Activated CD4-positive, alpha-beta memory T cell treated with anti-CD3 and anti-CD28 coated beads, Interleukin-2, amount 10 ng/mL, durations not matched to agents 7 days and 5 days (primary cell): ENCODE measurements at places on chromosomes 3 and 15. TPM values are rescaled to one million over a fixed set of nuclear protein-coding genes. Genes with fewer than 3 reads are reported as not detected.

GRCh38 chr3:180332608-180333007, 269.4 kb upstream of the TTC14 start:
- no peaks in the 10 kb centered on the region for H3K36me3 ChIP-seq
- H3K27me3 ChIP-seq = no peaks in the 10 kb centered on the region
- no peak for DNase-seq
- H3K4me3 ChIP-seq = no peak overlapping the region
- H3K27ac ChIP-seq = no peak overlapping the region

DNA sequence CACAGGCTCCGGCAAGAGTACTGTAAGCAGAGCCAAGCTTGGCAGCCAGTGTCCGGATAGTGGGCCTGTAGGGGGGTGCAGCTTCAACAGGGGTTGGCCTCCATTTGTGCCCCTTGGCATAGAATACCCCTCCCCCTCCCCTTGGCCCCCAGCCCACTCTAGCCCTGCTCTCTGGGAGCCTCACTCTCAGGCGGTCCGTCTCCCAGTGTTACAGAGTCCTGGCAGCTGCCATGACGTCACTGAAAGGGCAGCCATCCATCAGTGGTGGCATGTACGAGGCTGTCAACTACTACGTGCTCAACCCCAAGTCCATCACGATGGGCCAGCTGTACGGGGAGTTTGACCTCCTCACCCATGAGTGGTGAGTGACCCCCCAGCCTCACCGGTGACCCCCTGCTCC, 50.4 kb downstream of the DNAH1 start:
- H3K27me3 ChIP-seq = no peaks in the 10 kb centered on the region
- H3K4me3 ChIP-seq = no peak overlapping the region
- H3K36me3 ChIP-seq = peaks cover 8% of the 10 kb centered on the region
- no peak for DNase-seq
- no peaks in the 10 kb centered on the region for H3K4me1 ChIP-seq

DNA sequence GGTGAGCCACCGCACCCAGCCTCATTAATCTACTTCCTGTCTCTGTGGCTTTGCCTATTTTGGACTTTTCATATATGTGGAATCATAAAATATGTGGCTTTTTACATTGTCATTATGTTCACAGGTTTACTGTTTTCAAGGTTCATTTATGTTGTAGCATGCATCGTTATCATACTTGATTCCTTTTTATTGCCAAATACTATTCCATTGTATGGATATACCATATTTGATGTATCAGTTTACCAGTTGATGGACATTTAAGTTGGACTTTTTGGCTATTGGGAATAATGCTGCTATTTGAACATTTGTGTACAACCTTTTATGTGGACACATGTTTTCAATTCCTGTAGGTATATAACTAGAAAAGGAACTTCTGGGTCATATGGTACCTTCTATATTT, 14.0 kb downstream of the GXYLT2 start:
- H3K4me3 ChIP-seq = no peak overlapping the region
- no peaks in the 10 kb centered on the region for H3K4me1 ChIP-seq
- H3K27ac ChIP-seq = no peak overlapping the region
- H3K27me3 ChIP-seq = peaks cover 16% of the 10 kb centered on the region
- H3K36me3 ChIP-seq = no peaks in the 10 kb centered on the region
- no peak for DNase-seq

DNA sequence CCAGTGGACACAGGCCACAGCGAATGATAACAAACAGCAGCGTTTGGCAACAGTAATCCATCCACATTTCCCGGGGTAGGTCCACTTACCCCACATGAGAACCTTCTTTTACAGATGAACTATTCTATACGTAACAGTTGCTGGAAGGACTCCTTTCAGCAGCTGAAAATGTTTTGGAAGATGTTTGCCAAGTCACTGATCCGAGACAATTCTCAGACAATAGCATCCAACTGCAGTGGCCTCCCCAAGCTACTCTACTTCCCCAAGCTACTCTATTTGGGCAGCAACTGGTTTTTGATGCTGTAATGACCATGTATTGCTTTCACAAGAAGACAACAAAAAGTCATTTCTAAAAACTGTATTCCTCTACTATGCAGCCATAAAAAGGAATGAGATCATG, 87.5 kb downstream of the ADAMTS17 start:
- H3K4me1 ChIP-seq = no peaks in the 10 kb centered on the region
- no peak overlapping the region for H3K4me3 ChIP-seq
- DNase-seq = no peak
- no peaks in the 10 kb centered on the region for H3K36me3 ChIP-seq
- no peaks in the 10 kb centered on the region for H3K27me3 ChIP-seq
- no peak overlapping the region for H3K27ac ChIP-seq

GRCh38 chr3:6047016-6047415, 813.9 kb upstream of the GRM7 start:
- DNase-seq = no peak
- H3K4me1 ChIP-seq = no peaks in the 10 kb centered on the region
- no peaks in the 10 kb centered on the region for H3K27me3 ChIP-seq

DNA sequence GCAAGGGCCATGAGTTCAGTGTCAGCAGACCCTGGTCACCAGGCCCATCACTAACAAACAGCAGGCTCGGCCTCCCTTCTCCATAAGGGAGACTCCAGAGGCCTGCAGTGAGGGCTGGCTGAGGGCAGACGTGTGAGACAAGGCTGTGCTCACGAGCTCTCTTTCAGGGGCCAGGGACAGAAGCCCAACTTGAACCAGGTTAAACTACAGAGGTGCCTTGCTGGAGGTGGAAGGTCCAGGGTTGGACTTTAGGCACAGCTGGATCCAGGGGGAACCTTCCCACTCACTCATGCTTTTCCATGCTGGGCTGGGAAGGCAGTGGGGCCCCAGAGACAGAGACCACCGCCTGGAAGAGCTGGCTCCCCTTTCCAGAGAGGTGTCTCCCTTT, 19.0 kb downstream of the CFAP100 start:
- no peak overlapping the region for H3K27ac ChIP-seq
- no peaks in the 10 kb centered on the region for H3K36me3 ChIP-seq
- no peaks in the 10 kb centered on the region for H3K4me1 ChIP-seq
- peaks cover 15% of the 10 kb centered on the region for H3K27me3 ChIP-seq
- no peak for DNase-seq

DNA sequence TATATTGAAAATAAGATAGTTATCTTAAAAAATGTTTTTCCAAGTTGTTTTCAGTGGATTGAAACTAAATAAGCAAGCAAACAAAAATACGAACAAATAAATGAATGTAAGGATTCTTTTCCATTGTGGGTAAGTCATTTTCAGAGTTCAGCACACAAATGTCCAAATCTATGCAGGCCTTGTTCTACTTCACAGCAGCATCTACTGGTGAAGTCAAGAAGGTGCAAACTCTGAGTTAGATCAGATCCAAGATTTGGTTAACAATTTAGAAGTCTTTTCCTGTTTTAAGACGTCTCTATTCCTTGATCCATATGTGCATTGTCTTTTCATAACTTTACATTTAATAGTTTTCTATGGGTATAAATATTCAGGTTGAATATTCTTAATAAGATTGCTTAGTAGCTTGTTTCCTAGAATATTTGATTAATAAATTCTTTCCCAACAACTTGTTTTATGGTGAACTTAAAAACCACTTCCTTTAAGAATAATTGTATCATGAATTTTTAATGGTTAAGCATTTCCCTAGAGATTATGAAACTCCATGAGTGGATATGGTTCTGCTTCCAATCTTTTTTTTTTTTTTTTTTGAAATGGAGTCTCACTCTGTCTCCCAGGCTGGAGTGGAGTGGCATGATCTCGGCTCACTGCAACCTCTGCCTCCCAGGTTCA, 10.5 kb downstream of the PTX3 start:
- H3K27ac ChIP-seq = no peak overlapping the region
- no peaks in the 10 kb centered on the region for H3K36me3 ChIP-seq
- DNase-seq = no peak
- H3K27me3 ChIP-seq = no peaks in the 10 kb centered on the region
- no peak overlapping the region for H3K4me3 ChIP-seq
- H3K4me1 ChIP-seq = no peaks in the 10 kb centered on the region

GRCh38 chr3:3800080-3800455, 837 bp downstream of the LRRN1 start:
- DNase-seq = no peak
- H3K27me3 ChIP-seq = peaks cover 51% of the 10 kb centered on the region
- no peaks in the 10 kb centered on the region for H3K36me3 ChIP-seq

The ETV5 gene
- total RNA-seq = 2.5 TPM

DNA sequence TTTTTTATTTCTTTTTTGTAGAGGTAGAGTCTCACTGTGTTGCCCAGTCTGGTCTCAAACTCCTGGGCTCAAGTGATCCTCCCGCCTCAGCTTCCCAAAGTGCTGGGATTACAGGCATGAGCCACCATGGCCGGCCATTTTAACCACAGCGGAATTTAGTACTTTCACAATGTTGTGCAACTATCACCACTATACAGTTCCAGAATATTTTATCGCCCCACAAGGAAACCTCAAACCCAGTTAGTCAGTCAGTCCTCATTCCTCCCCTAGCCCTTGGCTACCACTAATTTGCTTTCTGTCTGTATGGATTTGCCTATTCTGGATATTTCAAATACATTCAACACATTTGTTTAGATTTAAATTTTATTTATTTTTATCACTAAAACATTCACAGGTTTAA, 15.5 kb upstream of the HOMER2 start:
- no peaks in the 10 kb centered on the region for H3K36me3 ChIP-seq
- no peak for DNase-seq
- no peak overlapping the region for H3K27ac ChIP-seq
- H3K4me1 ChIP-seq = peaks cover 25% of the 10 kb centered on the region
- no peak overlapping the region for H3K4me3 ChIP-seq
- peaks cover 28% of the 10 kb centered on the region for H3K27me3 ChIP-seq

DNA sequence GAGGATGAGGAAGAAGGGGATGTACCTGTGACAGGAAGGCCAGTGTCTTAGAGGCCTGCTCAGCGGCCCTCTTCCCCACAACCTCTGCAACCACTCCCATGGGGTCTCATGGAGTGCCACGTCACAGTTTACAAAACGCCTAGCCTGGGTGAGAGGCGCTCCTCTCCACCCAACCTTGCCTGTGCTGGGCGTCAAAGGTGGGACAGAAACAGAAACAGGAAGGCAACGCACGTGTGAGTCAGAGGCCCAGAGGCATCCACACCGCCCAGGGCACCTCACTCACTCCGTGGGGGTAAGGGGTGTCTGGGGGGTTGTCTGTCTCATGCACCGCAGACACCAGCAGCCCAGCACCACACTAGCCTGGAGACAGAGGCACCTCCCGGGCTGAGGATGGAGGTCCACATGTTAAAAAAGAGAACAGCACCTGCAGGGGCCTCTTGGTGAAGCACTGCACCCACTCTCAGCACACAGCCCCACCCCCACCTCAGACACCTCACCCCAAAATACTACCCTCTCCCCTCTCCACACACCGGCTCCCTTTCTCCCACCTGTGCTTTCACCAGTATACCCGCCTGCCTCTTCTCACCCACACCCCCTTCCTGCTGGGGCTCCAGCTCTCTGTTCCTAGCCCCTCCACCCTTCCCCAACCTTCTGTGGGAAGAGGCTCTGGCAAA, 4.7 kb upstream of the CALML4 start:
- H3K27me3 ChIP-seq = no peaks in the 10 kb centered on the region
- peak overlapping the region; percentile 86 for H3K27ac ChIP-seq
- H3K36me3 ChIP-seq = no peaks in the 10 kb centered on the region
- peak; percentile 43 for DNase-seq
- peaks cover 37% of the 10 kb centered on the region for H3K4me1 ChIP-seq

- no peak for DNase-seq
- no peak overlapping the region for H3K27ac ChIP-seq
- H3K27me3 ChIP-seq = no peaks in the 10 kb centered on the region
- H3K36me3 ChIP-seq = no peaks in the 10 kb centered on the region
- H3K4me1 ChIP-seq = peaks cover 3% of the 10 kb centered on the region
These were observed 48.3 kb upstream of the TIPARP start for GRCh38 chr3:156626104-156626503.

The GOLGA8G gene
- not detected for total RNA-seq

GRCh38 chr15:90620379-90621067, 90.8 kb downstream of the CRTC3 start:
- H3K36me3 ChIP-seq = peaks cover 42% of the 10 kb centered on the region
- H3K27ac ChIP-seq = peak overlapping the region; percentile 84

GRCh38 chr15:90225047-90225446, 8.7 kb downstream of the CIB1 start:
- H3K27ac ChIP-seq = no peak overlapping the region
- peaks cover 13% of the 10 kb centered on the region for H3K4me1 ChIP-seq
- no peaks in the 10 kb centered on the region for H3K27me3 ChIP-seq
- DNase-seq = no peak

DNA sequence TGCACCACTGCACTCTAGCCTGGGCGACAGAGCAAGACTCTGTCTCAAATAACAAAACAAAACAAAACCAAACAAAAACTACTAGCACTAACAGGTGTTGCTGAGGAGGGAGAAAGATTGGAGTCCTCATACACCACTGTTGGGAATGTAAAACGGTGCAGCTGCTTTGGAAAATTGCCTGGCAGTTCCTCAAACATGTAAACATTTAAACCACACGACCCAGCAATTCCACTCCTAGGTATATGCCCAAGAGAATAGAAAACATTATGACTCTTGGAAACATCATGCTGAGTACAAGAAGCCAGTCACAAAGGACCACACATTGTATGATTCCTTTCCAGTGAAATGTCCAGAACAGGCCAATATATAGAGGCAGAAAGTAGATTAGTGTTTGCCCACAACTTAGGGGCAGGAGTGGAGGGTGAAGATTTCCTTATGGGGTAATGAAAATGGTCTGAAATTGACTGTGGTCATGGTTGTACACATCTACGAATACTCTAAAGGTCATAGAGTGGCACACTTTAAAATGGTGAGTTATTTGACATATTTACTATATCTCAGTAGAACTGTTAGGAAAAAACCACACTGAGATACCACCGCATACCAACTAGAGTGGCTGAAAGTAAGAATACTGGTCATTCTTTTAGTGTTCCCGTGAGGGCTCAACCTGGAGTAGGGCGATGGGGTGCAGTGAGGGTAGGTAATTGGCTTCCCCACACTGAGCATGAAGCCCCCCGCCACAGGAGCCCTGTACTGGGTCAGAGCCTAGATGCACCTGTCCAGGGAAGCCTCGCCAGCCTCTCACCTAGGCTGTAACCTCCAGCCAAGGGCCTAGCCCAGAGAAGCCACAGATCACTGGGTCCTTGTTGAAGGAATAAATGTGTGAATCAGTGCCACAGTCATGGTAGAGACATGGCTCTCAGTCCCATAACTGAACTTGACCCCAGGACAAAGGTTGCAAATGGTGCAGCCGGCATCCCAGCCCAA, 131.1 kb downstream of the NUP210 start:
- no peak overlapping the region for H3K27ac ChIP-seq
- no peak for DNase-seq
- H3K36me3 ChIP-seq = peaks cover 8% of the 10 kb centered on the region
- H3K27me3 ChIP-seq = peaks cover 40% of the 10 kb centered on the region
- no peaks in the 10 kb centered on the region for H3K4me1 ChIP-seq

GRCh38 chr3:194556086-194557056, 69.6 kb upstream of the ATP13A3 start:
- H3K36me3 ChIP-seq = no peaks in the 10 kb centered on the region
- H3K27ac ChIP-seq = peak overlapping the region; percentile 44
- H3K4me1 ChIP-seq = peaks cover 9% of the 10 kb centered on the region
- peak; percentile 38 for DNase-seq

GRCh38 chr15:78327466-78327865, 12.7 kb upstream of the CRABP1 start:
- H3K4me3 ChIP-seq = no peak overlapping the region
- no peak for DNase-seq
- no peaks in the 10 kb centered on the region for H3K4me1 ChIP-seq
- H3K36me3 ChIP-seq = no peaks in the 10 kb centered on the region
- peaks cover 6% of the 10 kb centered on the region for H3K27me3 ChIP-seq

- peaks cover 13% of the 10 kb centered on the region for H3K4me1 ChIP-seq
- peak; percentile 42 for DNase-seq
- no peaks in the 10 kb centered on the region for H3K27me3 ChIP-seq
- no peak overlapping the region for H3K4me3 ChIP-seq
- H3K36me3 ChIP-seq = peaks cover 5% of the 10 kb centered on the region
These were observed 124.4 kb downstream of the HCN4 start for GRCh38 chr15:73244333-73244732.
